ENCODE measurements at places on chromosomes 6 and 20.

GRCh38 chr20:8658103-8658502 lies 410.8 kb upstream of the PLCB4 start:
- no peak for DNase-seq

- no peak for DNase-seq
Measured at GRCh38 chr6:137256350-137257103, 37.3 kb upstream of the IFNGR1 start.

DNA sequence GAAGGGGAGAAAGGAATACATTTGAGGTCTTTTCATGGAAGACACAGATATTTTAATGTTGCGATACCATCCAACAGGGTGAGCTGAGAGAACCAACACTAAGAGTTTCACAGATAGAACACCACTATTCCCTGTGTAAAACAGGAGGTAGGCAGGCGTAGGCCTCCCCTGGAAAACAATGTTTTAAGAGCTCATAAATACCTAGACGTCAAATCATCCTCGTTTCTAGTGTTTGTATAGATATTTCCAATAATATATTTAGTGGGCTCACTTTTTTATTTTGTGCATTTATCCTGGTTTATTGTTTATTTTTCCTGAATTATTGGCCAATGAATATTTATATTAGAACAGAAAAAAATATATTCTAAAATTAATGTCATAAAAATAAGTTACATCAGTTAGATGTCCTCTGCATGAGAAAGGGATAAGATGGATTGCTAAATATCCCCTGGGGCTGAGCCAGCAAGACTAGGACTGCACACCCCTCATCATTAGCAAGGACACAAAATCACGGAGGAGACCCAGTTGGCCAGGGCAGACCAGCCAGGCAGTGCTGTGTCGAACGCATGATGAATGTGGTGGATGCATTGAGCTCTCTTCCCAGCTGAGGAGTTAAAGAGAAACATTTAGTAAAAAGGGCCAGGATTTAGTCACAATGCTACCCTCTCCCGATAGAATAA lies 380.5 kb downstream of the C6orf118 start:
- no peak for DNase-seq

- DNase-seq, result no peak
Measured at GRCh38 chr6:103273048-103273447, 1586.7 kb downstream of the HACE1 start.

DNA sequence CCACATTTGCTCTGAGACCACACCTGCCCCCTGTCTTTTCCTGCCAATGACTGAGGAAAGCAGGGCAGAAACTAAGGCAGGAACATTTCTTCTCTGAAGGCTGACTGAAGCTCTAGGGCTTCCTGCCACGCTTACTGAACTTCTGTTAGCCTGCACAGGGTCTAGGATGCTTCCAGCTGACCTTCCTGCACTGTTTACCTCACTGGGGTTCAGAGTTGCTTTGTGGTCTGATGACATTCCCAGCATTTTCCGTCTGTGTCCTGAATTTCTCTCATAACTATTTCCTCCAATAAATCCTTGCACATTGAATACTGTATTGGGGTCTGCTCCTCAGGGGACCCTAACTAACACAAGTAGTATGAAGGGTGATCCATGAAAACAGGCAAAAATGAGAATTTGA lies 29.5 kb upstream of the HLA-A start:
- no peak for DNase-seq

- no peak for DNase-seq
Measured at GRCh38 chr6:17505062-17505476, 95.0 kb upstream of the FAM8A1 start.

DNA sequence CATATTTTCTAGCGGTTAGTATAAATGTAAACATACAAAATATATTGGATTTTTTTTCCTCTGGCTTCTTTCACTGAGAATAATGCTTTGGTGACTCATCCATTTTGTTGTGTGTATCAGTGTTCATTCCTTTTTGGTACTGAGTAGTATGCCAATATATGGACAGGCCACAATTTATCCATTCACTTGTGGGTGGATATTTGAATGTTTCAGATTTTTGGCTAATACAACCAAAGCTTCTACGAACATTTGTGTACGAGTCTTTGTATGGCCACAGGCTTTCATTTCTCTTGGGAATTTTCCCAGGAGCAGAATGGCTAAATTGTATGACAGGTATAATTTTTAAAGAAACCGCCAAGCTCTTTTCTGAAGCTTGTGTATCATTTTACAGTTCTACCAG lies 677.5 kb downstream of the HDGFL1 start:
- no peak for DNase-seq

DNA sequence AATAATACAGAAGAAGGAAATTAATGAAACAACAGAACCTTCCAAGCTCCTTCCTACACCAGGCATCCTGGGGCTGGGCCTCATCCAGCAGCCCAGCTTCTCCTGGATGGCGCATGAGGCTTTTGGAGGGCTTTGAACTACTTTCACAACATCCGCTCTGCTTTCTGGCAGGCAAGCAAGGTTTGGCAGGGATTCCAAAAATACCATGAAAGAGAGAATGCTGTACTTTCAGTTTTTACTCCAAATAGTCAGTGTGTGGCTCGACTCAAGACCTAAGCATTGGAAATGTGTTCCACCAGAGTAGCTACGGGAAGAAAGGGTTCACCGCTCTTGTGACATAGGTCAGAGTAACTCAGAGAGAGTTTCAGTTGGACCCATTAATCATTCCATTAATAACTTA lies 125.4 kb downstream of the OPRM1 start:
- no peak for DNase-seq

GRCh38 chr20:58889798-58890517 lies 37.4 kb downstream of the GNAS start:
- DNase-seq, result no peak

DNA sequence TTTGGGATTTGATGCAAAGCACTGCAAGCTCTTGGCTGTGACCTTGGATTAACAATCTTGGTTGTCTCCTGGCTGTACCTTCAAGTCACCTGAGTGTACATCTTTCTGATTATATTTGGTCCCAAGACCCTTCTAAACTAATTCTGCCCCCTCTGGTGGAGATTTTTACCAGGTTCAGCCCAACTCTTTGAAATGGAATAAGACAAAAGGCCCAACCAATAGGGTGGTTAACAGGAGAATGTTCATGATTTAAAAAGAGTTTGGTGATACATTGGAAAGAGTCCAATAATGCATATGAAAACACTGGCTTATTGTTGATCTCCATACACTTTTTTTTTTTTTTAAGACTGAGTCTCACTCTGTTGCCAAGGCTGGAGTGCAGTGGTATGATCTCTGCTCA lies 77.5 kb upstream of the CD83 start:
- DNase-seq, result no peak

DNA sequence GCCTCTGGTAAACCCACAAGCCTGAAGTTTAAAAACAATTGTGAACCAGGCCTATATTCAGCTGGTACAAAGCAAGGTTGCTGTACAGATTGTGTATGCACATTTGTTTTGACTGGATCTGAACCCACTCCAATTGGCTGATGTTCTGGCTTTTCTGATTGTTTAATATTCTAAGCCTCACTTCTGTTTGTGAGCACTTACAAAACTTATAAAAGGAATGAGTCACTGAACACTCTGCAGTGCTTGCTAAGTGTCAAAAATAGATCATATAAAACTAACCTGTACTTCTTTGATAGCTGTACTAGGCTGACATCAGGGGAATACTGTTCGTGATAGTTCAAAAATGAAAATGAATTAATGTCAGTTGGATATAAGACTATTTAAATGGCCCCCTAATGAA lies 12.1 kb downstream of the COL21A1 start:
- no peak for DNase-seq

GRCh38 chr6:170147832-170148708 lies 142.8 kb downstream of the DLL1 start:
- peak; percentile 64 for DNase-seq

DNA sequence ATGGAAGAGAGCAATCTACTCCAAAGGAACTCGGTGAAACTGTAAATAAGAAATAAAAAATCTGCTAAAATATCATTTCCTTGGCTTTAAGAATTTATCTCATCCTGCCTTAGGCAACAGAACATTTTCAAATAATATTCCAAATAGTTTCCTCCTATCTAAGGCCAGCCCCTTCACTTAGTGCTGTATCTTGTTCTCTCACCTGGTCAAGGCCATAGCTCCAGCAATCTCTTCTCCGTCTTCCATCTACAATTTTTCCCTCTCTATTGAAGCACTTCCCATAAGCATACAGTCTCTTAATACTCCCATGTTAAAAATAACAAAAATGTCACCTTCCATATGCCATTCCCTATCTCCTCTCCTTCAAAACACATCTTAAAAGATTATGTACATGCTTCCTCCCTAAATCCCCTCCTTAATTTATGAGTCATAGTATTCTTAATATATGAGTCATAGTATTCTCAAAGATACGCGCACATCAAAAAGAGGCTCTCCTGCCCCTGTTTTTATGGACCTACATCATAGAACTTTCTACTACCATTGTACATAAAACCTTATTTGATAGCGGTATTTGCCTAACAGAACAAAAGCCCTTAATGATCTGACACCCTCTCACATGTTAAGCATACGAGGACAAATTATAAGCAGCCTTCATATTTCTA lies 146.9 kb downstream of the PDE10A start:
- no peak for DNase-seq

DNA sequence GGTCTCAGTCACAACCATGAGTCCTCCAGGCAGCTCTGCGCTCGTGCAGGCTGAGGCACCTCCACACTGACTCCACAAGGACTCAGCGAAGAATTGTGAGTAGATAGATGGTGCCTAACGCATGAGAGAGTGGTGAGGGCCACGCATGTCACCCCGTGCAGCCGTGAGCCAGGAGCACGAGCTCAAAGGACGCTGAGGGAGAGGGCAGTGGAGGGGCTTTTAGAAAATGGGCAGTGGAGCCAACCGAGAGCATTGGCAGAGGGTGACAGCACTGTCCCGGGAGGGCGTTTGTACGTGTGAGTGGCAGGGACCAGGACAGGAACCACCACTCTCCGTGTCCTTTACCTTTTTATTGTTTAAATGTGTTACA lies 105.6 kb downstream of the PSMB1 start:
- no peak for DNase-seq

DNA sequence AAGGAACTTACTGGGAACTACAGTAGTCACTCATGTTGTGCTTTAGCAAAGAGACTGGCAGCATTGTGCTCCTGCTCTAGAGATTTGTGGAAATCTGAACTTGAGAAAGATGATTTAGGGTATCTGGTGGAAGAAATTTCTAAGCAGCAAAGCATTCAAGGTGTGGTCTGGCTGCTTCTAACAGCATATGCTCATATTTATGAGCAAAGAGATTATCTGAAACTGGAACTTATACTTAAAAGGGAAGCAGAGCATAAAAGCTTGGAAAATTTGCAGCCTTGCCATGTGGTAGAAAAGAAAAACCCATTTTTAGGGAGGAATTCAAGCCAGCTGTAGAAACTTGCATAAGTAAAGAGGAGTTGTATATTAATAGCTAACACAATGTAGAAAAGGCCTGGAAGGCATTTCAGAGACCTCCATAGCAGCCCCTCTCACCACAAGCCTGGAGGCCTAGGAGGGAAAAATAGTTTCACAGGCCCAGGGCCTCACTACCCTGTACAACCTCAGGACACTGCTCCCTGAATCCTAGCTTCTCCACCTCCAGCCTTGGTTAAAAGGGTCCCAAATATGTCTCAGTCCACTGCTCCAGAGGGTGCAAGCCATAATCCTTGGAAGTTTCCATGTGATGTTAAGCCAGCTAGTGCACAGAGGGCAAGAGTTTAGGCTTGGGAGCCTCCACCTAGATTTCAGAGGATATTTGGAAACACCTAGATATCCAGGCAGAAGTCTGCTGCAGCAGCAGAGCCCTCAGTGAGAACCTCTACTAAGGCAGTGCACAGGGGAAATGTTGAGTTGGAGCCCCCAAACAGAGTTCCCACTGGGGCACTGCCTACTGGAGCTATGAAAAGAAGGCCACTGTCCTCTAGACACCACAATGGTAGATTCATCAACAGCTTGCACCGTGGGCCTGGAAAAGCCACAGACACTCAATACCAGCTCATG lies 6.6 kb downstream of the EPM2A start:
- DNase-seq, result no peak

DNA sequence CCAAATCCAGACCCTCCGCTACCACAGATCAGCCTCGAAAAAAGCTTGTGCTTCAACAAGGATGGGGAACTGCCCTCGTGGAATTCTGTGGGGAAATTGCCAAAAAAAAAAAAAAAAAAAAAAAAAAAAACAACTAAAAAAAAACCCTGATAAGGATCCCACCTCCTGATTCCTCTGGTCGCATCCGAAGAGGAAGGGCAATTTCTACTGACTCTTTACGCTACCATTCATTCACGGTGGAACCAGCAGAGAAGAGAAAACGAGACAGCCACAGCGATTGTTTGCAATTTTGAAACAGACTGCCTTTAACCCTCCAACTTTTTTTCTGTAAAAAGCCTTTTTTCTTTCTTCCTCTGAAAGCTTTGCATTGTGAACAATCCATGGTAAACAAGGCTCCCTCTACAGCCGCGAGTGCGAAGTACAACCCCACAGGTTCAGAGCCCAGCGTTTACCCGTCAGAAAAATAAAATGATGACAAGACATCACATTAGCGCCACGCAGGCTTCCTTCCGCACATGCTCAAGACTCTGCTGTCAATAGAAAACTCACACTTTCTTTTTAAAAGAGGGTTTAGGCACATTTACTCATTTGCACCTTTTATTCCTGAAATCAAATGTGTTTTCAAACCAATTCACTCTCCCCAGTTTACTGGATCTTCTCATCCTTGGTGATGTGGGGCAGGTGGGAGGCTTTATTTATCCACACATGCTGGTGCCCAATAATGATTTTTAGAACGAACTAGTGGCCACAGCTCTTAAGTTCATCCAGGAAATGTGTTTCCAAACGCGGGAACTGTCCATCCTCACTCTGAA lies 100.0 kb downstream of the NOL4L start:
- peak; percentile 89 for DNase-seq

- no peak for DNase-seq
Measured at GRCh38 chr6:4274382-4275082, 139.2 kb upstream of the ECI2 start.

DNA sequence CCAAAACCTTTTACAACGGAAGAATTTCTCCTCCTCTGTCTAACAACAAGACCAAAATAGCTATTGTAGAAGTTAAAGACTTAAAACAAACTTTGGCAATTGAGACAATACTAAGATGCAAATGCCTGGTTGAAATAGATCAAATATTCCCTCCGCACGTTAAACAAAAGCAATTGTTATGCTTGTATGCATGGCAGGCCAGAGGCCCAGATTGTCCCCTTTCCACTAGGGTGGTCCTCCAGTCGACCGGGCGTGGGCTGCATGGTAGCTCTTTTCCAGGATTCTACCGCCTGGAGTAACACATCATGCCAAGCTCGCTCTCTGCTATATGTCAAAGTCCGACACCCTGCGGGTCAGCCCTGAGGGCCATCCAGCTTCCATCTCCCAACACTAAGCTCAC lies 234.7 kb downstream of the RNGTT start:
- DNase-seq, result no peak

- DNase-seq, result no peak
Measured at GRCh38 chr20:57632286-57632685, 12.1 kb upstream of the ZBP1 start.

GRCh38 chr6:119096721-119097565 lies 18.5 kb upstream of the FAM184A start:
- no peak for DNase-seq

GRCh38 chr6:152697634-152698033 lies at the start of gene MYCT1:
Gene MYCT1 (plus strand): TSS chr6:152697897. CDS start chr6:152697903, 6 bp downstream.
- no peak for DNase-seq

GRCh38 chr6:137652961-137653705 lies 158.9 kb upstream of the OLIG3 start:
- no peak for DNase-seq

GRCh38 chr20:58584051-58584824 lies 66.8 kb upstream of the STX16 start:
- DNase-seq, result no peak

- no peak for DNase-seq
Measured at GRCh38 chr20:14453259-14453658, 115.8 kb upstream of the FLRT3 start.
